Naive thymus-derived CD8-positive, alpha-beta T cell (primary cell): ENCODE measurements at places on chromosomes 11 and 22.

DNA sequence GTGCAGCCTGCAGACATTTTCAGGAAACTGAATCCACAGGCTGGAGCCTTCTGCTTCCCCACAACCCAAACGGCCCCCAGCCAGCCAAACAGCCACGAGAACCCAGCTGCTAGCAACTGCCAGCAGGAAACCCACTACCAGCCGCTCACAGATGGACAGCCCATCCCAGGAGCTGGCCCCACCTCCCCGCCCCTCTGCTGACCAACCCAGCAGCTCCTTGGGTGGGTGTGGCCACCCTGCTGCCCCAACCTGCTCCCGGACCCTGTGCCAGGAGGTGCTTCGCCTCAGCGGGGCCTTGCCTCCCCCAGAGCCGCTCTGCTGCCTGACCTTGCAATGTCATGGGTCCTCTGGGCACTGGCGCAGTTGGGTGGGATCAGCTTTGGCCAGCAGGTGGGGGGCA lies 8.2 kb upstream of the CCDC188 start:
- H3K36me3 ChIP-seq: no peaks in the 10 kb centered on the region
- DNase-seq: no peak
- no peak overlapping the region for H3K27ac ChIP-seq
- peaks cover 6% of the 10 kb centered on the region for H3K27me3 ChIP-seq

- H3K4me1 ChIP-seq: peaks cover 31% of the 10 kb centered on the region
- H3K4me3 ChIP-seq: peak overlapping the region; percentile 77
- H3K36me3 ChIP-seq: no peaks in the 10 kb centered on the region
- H3K27ac ChIP-seq: peak overlapping the region; percentile 90
- peaks cover 1% of the 10 kb centered on the region for H3K27me3 ChIP-seq
Measured at GRCh38 chr11:69311767-69312385, 17.9 kb downstream of the MYEOV start.

DNA sequence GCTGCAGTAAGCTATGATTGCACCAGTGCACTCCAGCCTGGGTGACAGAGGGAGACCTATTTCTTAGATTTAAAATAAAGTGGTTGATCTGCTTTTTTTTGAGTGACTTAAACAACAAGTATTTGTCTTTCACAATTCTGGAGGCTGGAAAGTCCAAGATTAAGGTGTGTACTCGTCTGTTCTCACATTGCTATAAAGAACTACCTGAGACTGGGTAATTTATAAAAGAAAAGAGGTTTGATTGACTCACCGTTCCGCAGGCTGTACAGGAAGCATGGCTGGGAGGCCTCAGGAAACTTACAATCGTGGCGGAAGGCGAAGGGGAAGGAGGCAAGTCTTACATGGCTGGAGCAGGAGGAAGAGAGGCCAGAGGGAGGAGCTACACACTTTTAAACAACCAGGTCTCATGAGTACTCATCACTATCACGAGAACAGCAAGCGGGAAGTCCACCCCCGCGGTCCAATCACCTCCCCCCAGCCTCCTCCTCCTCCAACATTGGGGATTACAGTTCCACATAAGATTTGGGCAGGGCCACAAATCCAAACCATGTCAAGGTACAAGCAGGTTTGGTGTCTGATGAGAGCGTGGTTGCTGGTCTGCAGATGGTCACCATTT lies 19.7 kb upstream of the OSBPL5 start:
- H3K4me1 ChIP-seq: no peaks in the 10 kb centered on the region
- no peak overlapping the region for H3K27ac ChIP-seq
- no peaks in the 10 kb centered on the region for H3K27me3 ChIP-seq
- H3K4me3 ChIP-seq: no peak overlapping the region
- no peaks in the 10 kb centered on the region for H3K36me3 ChIP-seq

DNA sequence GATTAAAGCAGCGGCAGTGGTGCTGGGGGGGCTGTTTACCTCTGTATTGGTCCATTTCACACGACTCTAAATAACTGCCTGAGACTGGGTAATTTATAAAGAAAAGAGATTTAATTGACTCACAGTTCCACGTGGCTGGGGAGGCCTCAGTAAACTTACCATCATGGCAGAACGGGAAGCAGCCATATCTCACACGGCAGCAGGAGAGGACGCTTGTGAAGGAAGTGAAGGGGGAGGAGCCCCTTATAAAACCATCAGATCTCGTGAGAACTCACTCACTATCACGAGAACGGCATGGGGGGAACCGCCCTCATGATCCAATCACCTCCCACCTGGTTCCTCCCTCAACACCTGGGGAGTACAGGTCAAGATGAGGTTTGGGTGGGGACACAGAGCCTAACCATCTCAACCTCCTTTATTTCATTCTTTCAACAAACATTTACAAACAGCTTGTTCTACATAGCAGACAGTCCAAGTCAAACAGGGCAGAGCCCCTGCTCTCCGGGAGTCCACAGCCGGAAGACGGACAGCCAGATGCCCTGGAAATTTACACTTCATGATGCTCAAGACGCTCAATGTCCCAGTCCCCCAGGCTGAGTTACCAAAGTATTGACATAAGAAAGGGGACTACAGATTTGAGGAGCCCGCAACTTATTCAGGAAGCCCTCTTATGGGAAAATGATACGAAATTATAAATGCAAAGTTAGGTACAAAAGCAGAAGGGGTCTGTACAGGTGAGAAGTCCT lies 26.3 kb upstream of the HMGXB4 start:
- H3K27me3 ChIP-seq: peaks cover 14% of the 10 kb centered on the region
- DNase-seq: no peak
- H3K36me3 ChIP-seq: no peaks in the 10 kb centered on the region
- no peak overlapping the region for H3K4me3 ChIP-seq

GRCh38 chr11:17915500-17916143 lies 97.2 kb downstream of the SERGEF start:
- H3K4me3 ChIP-seq: no peak overlapping the region
- no peaks in the 10 kb centered on the region for H3K27me3 ChIP-seq
- DNase-seq: no peak
- H3K36me3 ChIP-seq: peaks cover 65% of the 10 kb centered on the region

- H3K27me3 ChIP-seq: peaks cover 1% of the 10 kb centered on the region
- DNase-seq: no peak
- H3K4me3 ChIP-seq: no peak overlapping the region
- H3K27ac ChIP-seq: no peak overlapping the region
- no peaks in the 10 kb centered on the region for H3K4me1 ChIP-seq
- no peaks in the 10 kb centered on the region for H3K36me3 ChIP-seq
Measured at GRCh38 chr11:58980159-58980843, 41.0 kb downstream of the GLYATL1 start.

DNA sequence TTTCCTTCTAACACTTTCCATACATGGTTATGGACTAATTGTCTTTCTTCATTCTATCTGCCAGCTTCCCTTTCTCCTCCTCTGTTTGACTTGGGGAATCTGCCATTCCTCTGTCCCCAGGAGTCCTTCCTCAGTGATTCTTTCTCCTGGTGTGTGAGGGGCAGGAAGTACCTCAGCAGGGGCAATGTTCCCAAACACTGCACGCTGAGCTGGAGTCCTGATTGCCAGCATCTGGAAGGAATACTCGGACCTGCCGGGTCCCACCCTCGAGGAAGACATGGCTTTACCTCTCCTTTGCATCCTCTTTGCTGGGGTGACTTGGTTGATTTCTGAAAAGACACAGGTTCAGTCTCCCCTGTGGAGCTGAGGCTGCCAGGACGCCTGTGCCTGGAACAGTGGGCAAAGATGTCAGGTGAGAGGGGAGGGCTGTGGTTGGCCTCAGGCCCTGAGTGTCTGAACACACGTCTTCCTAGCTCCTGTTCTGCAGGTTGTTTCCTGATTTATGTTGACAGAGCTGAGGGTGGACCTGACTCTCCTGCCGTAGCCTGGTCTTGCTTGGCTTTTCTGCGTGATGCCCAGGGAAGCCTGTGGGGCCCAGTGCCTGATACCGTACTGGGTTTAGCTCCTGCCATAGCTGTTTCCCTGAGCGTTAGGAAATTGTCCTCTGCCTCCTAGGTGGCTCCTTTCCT lies 4.3 kb downstream of the COX8A start:
- DNase-seq: no peak
- H3K4me1 ChIP-seq: peaks cover 22% of the 10 kb centered on the region

GRCh38 chr11:21056644-21057043 lies 387.3 kb downstream of the NELL1 start:
- no peaks in the 10 kb centered on the region for H3K27me3 ChIP-seq
- no peak for DNase-seq
- no peaks in the 10 kb centered on the region for H3K36me3 ChIP-seq
- no peak overlapping the region for H3K27ac ChIP-seq
- H3K4me3 ChIP-seq: no peak overlapping the region
- H3K4me1 ChIP-seq: no peaks in the 10 kb centered on the region

GRCh38 chr22:18994701-18995326 lies 58.7 kb upstream of the PRODH start:
- no peak overlapping the region for H3K4me3 ChIP-seq
- no peak for DNase-seq
- H3K27me3 ChIP-seq: peaks cover 29% of the 10 kb centered on the region
- H3K4me1 ChIP-seq: no peaks in the 10 kb centered on the region
- H3K27ac ChIP-seq: no peak overlapping the region
- no peaks in the 10 kb centered on the region for H3K36me3 ChIP-seq

- no peaks in the 10 kb centered on the region for H3K27me3 ChIP-seq
- H3K4me3 ChIP-seq: no peak overlapping the region
- DNase-seq: no peak
- no peak overlapping the region for H3K27ac ChIP-seq
Measured at GRCh38 chr11:548700-549603, 11.6 kb downstream of the LMNTD2 start.

- no peaks in the 10 kb centered on the region for H3K36me3 ChIP-seq
- peak overlapping the region; percentile 22 for H3K4me3 ChIP-seq
- no peaks in the 10 kb centered on the region for H3K27me3 ChIP-seq
- peak overlapping the region; percentile 91 for H3K27ac ChIP-seq
- no peak for DNase-seq
Measured at GRCh38 chr11:69299023-69299461, 5.1 kb downstream of the MYEOV start.

DNA sequence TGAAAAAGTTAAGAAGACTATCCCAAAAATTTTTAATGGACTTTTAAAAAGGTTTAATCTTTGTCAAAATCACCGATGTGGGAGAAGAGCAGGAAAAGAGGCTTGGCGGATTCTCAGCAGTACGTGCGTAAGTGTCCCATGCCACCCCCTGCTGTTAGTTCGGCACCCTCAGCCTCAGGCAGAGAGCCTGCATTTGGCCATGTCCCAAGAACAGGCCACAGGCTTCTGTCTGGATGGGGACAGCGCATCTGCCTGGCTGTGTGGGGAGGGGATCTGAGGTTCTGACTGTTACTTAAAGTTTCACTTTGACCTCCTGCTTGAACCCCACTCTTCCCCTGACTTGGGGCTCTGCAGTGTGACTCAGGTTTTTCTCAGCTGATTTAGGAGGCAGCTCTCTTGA lies 35.3 kb downstream of the EXT2 start:
- no peaks in the 10 kb centered on the region for H3K4me1 ChIP-seq
- H3K4me3 ChIP-seq: no peak overlapping the region
- H3K27ac ChIP-seq: no peak overlapping the region

GRCh38 chr22:40050258-40050657 lies 55.5 kb downstream of the FAM83F start:
- no peaks in the 10 kb centered on the region for H3K27me3 ChIP-seq
- peaks cover 15% of the 10 kb centered on the region for H3K36me3 ChIP-seq
- DNase-seq: no peak
- peaks cover 86% of the 10 kb centered on the region for H3K4me1 ChIP-seq
- H3K4me3 ChIP-seq: peak overlapping the region; percentile 15

DNA sequence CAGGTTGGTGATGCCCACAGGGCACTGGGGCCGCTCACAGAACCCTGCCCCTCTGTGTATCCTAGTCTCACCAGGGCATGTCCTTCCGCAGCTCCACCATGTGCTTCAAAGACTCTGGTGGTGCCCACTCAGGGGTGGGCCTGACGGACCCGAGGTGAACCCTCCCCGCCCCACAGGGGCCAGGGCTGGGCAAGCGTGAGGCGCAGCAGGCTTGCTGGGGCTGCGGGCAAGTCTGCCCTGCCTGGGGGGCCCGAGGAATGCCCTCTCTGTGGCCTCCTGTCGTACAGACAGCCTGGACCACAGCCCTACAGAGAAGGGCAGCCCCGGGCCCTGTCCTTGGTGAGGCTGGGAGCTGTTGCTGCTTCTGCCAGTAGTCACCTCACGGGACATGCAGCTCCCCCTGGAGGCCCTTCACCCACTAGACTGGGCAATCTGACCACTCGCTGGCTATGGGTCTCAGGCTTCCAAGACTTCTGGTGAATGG lies 40.2 kb downstream of the TBX1 start:
- no peaks in the 10 kb centered on the region for H3K27me3 ChIP-seq
- H3K4me3 ChIP-seq: no peak overlapping the region
- peaks cover 23% of the 10 kb centered on the region for H3K36me3 ChIP-seq

DNA sequence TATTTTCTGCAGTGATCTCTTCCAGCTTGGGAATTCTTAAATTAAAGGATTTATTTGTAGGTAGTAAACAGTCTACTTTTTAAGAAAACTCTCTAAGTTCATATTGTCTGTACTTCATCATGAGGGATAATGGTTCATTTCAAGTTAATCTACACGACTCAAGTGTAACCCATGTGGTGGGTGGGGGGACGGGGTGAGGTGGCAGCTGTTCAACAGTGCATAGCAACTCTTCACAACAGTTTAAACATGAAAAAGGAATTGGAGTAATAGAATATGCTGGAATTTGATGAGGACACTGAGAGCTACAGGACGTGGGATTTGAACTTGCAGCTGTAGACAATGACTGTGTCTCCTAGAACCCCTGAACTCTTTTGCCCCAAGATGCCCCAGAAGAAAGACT lies 20.8 kb downstream of the BARX2 start:
- H3K27me3 ChIP-seq: peaks cover 40% of the 10 kb centered on the region
- H3K36me3 ChIP-seq: no peaks in the 10 kb centered on the region
- no peak overlapping the region for H3K4me3 ChIP-seq

GRCh38 chr11:5500393-5500801 lies 9.4 kb downstream of the UBQLN3 start:
- H3K27me3 ChIP-seq: peaks cover 2% of the 10 kb centered on the region
- H3K36me3 ChIP-seq: no peaks in the 10 kb centered on the region
- H3K27ac ChIP-seq: no peak overlapping the region
- no peak overlapping the region for H3K4me3 ChIP-seq
- no peak for DNase-seq
- no peaks in the 10 kb centered on the region for H3K4me1 ChIP-seq

DNA sequence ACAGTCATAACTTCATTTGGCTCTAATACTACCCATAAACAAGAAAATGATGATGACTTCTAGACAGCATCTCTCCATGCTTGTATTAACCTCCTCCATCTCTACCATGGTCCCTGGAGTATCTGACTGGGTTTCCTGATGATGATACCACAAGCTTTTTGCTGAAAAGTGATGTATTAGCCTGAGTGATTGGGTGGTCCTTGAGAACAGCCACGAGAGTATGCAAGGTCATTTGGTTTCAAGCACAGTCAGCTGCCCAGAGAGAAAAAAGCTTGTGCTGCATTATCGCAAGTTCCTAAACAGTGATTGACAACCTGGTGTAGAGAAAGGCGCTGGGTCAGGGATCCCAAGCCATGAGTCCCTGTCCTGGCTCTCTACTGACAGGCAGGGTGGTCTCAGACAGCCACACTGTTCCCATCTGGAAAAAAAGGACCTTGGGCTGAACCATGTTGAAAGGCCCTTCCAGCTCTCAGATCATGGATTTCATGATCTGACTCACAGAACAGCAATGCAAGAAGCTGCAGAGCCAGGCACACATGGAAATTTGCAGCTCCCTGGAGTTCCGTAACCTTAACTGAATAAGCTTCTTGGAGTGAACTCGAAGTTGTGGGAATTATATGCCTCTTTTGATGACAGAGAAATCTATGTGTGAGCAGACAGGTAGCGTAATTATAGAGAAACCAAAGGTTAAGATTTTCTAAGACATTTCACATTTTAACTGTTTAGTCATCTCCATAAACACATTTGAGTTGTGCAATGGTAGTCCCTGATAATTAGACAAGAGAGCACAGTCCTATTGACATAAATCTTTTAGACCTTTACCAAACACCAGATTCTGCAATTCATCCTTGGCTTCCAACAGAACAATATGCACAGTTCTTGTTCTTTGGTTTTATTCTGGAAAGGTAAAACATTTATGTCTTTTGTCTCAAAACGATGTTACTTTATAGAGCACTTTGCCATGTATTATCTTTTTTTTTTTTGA lies 54.1 kb upstream of the UBASH3B start:
- H3K27me3 ChIP-seq: no peaks in the 10 kb centered on the region
- H3K36me3 ChIP-seq: no peaks in the 10 kb centered on the region
- no peak for DNase-seq
